ENCODE measurements at places on chromosomes 11 and 22.

DNA sequence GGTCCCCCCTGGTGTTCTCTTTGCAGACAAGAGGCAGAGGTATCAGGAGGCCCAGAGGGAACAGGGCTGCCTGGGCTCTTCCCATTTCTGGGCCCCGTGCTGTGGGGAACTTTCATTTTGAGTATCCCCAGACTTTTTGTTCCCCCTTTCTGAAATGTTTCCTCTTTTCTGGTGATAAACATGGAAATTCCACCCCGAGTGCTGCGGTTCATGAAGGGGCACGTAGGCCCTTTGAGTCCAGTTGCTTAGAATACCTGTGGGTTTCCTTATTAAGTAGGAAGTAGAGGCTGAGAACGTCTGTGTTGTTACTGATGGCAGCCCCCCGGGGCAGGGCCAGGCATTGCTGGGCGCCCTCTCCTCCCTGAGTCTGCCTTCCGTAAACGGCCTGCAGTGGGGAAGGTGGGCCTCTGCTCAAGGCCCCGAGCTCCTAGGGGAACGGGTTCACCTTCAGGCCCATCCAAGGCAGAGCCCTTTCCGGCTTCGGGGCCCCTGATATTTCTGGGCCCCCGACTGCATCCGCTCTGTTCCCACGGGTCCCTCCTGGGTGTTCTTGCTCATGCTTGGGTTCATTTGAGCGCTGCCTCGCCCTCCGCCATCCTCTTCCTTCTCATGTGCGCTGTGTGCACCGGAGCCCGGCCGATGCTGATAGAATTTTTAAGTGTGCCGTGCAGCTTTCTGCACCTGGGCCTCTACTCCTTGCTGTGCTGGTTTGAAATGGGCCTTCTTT is 12.0 kb downstream of the TBC1D22A start:
- DNase-seq, result no peak

- no peak for DNase-seq
Observed at GRCh38 chr22:19823191-19823901, 31.3 kb downstream of the GNB1L start.

- peak; percentile 21 for DNase-seq
Observed at GRCh38 chr11:64728757-64729365, 5.9 kb upstream of the NRXN2 start.

DNA sequence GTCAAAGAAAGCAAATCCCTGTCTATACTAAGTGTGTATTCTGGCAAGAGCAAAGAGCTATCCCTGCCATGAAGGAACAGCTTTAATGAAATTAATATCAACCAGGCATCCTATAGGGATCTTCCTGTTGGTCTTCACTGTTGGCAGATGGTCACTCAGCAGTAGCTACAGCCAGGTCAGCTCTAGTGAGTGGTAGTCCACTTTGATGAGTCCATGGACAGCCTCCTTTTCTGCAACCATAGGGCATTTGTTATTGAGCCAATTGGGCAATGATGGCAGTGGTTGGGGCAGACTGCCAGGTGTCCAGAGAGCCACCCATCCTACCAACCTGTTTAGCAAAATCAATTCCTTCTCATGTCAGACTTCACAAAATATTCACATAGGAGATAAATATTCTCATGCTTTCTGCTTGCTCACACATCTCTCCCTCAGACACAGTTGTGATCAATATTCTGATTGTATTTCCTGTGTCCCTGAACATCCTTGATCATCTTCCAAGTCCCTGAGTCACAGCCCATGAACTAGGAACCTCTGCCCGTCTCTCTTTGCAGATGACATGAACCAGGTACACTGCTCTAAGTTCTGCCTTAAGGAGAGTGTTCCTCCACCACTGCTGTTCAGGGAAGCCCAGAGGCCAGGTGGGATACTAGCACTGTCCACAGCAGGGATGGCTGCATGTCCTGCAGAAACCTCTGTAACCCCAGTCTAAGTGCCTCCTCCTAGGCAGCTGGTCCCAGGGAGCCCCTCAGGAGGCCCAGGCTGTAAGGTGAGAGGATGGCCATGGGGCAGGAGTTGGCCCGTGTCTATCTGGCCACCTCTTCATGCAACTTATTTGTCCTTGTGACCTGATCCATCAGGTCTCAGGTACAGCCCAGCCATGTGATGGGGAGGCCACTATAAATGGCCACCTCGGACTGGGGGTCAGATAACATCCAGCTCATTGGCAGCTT is 74.2 kb upstream of the IGLL5 start:
- no peak for DNase-seq

DNA sequence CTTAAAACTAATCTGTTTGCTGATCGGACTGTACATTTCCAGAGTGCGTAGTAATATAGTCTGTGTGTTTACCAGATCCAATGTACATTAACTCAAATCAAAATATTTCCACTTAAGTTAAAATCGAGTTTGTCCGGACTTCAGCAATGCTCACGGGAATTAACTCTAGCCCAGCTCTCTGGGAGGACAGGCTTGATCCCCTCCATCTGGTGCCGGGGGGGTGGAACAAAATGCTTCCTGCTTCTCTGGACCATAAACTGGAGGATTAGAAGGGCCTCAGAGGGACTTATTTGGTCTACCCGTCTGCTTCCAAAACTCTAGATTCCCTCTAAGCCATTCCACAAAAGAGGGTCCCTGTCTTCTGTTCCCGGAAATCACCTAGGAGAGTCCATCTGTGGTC is 511.2 kb downstream of the BUD13 start:
- no peak for DNase-seq

DNA sequence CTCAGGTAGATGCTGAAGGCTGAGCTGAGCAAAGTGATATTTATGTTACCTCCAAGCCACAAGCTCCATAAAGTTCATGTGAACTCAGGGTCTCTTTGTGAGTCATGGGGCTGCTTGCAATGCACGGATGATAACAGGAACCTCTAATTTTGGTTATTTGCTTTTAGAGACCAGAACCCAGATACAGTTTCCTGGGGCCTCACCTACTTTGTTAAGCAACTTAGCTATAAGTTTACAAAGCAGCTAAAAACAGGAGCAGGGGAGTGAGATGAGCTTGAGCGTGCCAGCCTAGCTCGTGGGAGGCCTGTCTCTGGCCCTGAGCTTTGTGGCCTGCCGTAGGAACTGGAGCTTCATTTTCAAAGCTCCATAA is 29.2 kb downstream of the SREBF2 start:
- no peak for DNase-seq
